Fibroblast of skin of scalp (primary cell): ENCODE measurements at places on chromosomes 7 and 10.

DNA sequence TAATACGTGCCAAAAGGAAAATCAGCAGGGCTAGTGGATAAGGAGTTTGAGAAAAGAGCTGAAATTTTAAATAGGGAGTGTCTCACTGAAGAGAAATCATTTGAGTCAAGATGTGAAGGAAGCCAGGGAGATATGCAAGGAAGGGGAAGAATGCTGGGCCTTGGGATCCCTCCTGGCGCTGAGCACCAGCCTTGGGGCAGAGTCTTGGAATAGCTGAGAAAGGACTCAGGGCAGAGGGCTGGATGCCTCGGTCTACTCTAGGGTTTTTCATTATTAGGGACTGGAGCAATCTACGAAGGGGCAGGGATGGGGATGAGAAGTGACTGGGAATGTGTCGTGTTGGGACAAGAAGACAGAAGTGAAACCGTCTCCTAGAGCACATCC lies 484 bp downstream of the ZWINT start:
- DNase-seq: no peak

- no peak for DNase-seq
Measured at GRCh38 chr7:39461263-39461820, 104.9 kb upstream of the YAE1 start.

GRCh38 chr10:50565301-50566083 lies 58.3 kb downstream of the SGMS1 start:
- no peak for DNase-seq

- no peak for DNase-seq
Measured at GRCh38 chr7:29826530-29826822, 20.2 kb downstream of the WIPF3 start.

DNA sequence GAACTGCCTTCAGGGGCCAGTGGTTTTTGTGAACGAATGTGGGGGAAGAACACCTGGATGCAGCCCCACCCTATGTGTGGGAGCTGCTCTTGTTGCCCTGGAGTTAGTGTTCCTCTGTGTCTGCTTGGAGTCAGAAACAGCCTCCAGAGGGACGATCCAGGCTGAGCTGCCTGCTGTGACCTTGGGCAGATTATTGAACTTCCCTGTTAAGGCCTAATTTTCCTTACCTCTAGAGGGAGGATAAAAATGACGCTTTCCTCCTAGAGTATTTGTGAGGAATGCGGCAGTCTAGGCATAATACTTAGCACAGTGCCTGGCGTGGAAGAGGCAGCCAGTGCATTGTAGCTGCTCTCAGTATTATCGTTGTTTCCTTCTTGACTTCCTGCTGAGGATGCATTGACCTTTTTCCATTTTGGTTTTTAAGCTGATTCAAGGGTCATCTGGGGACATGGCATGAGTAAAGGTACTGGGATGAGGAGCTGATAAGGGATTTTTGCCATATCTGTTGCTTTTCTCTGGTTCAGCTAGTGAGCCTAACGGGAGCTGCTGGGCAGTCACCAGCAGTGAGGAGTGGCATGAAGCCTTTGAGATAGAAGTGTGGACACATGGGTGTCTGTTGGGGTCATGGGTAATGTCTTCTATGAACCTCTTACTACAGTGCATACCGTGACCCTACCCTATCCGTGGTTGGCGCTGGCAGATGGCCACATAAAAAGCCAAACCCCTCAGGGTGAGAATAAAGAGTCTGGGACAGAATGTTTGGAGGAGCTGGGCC lies 6.4 kb downstream of the ZFYVE27 start:
- no peak for DNase-seq

DNA sequence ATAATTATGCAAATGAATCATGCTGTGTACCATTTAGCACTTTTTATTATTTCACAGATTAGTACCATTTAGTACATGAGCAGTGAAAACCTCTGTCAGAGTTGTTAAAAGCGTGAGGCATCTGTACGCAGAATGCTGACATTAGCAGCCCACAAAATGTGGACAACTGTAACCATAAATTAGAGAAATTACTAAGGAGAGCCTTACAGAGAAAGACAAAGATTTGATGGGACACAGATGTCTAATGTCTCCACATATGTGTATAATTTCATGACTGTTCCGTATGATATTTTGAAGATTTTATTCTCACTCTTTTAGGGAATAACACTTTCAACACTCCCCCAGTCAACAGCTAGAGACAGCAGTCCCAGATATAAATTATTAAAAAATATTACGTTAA lies 414.0 kb upstream of the ANKRD30A start:
- no peak for DNase-seq

GRCh38 chr10:132765435-132765834 lies 20.5 kb downstream of the NKX6-2 start:
- DNase-seq: no peak

GRCh38 chr10:62456611-62457101 lies 82.5 kb downstream of the ZNF365 start:
- DNase-seq: peak; percentile 35

- no peak for DNase-seq
Measured at GRCh38 chr10:125980521-125981035, 84.2 kb downstream of the FANK1 start.

GRCh38 chr10:89389254-89389653 lies 3.2 kb upstream of the IFIT1 start:
- DNase-seq: peak; percentile 46

GRCh38 chr10:73465978-73466726 lies 29.7 kb downstream of the PPP3CB start:
- no peak for DNase-seq

- no peak for DNase-seq
Measured at GRCh38 chr7:106365252-106366005, 80.6 kb upstream of the NAMPT start.

- no peak for DNase-seq
Measured at GRCh38 chr7:716222-716621, 10.3 kb upstream of the DNAAF5 start.

DNA sequence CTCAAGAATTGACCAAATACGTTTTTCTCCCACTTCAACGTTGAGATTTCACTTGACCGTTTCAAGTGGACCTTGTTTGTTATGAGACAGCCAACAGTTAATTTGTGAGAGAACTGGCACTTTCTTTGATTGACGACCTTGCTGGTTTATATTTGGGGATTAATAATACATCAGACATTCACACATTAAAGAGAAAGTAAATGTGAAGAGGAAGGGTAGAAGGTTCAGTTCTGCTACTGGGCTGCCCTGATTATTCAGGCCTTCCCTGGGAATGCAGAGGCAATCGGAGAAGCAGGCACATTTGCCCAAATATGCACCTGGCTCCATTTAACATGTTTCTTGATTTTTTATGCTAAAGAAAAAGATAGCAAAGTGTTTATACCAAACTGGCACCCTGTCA lies 114.1 kb downstream of the POU6F2 start:
- no peak for DNase-seq

DNA sequence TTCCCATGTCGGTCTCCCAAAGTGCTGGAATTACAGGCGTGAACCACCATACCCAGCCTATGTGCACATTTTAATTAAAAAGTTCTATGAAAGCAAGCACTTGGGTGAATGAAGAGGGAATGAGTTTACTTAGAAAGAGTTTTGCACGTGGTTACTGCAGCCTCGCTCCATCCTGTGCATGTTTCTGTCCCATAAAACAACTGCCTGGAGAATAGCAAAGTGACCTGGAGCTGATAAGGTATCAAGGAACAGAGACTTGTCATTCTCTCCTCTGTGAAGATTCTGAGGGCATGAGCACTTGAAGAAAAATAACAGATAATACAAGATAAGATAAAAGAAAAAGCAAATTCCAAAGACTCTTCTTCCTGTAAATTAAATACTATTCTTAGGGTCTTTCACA lies 112.2 kb upstream of the JCAD start:
- no peak for DNase-seq

DNA sequence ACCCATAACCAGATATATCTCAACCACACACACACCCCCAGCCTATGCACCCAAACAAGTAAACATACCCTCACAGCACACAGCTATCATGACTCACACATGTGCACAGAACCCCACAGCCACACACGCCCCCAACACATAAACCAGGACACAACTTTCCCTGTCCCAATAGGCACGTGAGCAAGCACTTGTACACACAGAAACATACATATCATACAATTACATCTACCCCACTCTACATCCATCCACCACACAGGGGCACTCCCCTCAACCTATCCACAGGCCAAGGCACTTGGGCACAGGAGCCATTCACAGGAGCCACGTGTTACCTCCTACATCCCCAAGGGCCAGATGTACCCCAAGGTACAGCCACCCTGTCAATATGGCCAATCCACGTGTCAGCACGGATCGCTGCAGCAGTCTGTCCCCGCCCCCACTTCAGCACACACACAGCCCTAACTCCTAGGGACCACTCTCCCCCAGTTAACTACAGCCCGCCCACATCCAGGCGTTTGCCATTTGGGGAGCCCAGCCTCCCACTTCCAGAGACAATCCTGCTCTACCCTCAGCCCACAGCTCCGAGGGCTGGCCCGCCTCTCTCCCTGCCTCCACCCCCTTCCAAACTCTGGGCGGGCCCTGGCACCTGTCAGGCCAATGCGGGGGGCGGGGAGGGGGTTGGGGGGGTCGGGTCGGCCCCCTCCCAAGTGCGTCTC lies 163.5 kb downstream of the SH3PXD2A start:
- no peak for DNase-seq

DNA sequence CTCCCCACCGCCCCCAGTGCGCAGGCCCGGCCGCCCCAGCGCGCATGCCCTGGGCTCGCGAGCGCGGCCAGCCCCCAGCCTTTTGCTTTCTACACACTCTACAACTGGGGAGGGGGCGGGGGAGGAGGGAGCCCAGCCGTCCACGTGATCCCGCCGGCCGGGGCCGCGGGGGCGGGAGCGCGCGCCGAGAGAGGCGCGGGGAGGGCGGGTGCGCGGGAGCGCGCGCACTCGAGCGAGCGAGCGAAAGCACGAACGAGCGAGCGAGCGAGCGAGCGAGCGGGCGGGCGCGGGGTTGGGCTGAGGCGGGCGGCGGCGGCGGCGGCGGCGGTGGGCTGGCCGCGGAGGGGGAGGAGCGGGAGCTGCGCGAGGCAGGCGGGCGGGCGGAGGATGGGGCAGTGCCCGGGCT lies at the start of gene AUTS2:
AUTS2 (plus strand) TSS at position 395 of the 406 bp plus-strand sequence. CDS start 1,179 bp downstream, outside the sequence.
- peak; percentile 96 for DNase-seq

- no peak for DNase-seq
Measured at GRCh38 chr7:100211342-100211780, 8.4 kb upstream of the PVRIG start.

- no peak for DNase-seq
Measured at GRCh38 chr10:9158675-9159074, 1104.2 kb downstream of the GATA3 start.

GRCh38 chr7:153084278-153084677 lies 324.7 kb downstream of the ACTR3B start:
- no peak for DNase-seq

DNA sequence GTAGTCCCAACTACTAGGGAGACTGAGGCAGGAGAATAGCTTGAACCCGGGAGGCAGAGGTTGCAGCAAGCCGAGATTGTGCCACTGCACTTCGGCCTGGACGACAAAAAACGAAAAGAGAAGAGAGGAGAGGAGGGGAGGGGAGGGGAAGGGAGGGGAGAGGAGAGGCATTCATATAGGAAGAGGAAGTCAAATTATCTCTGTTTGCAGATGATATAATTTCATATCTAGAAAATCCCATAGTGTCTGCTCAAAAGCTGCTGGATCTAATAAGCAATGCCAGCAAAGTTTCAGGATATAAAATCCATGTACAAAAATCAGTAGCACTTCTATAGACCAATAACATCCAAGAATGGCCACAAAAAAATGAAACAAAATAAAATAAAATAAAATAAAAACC lies 120.3 kb downstream of the LMBR1 start:
- no peak for DNase-seq

- DNase-seq: no peak
Measured at GRCh38 chr7:70779321-70779720, 352.6 kb upstream of the GALNT17 start.

- DNase-seq: no peak
Measured at GRCh38 chr10:5971886-5972285, 5.5 kb downstream of the IL15RA start.

- no peak for DNase-seq
Measured at GRCh38 chr10:48605786-48606529, 1.1 kb upstream of the ARHGAP22 start.

DNA sequence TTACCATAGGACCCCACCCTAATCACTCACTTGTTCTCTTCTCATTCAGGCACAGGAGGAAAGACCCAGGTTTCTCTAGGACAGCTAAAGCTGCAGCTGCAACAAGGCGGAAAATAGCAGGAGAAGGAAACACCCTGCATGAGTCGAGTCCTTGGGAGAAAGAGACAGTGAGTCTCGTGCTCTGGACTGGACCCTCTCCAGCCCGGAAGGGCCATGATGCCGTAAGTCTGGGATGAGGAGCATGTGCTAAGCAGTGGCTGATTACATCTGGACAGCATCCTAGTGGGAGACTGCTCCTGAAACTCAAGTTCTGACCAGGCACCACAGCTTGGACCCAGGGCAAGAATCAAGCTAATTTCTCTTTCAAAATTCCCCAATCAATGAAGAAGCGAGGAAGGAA lies 39.4 kb downstream of the FBXW4 start:
- no peak for DNase-seq

DNA sequence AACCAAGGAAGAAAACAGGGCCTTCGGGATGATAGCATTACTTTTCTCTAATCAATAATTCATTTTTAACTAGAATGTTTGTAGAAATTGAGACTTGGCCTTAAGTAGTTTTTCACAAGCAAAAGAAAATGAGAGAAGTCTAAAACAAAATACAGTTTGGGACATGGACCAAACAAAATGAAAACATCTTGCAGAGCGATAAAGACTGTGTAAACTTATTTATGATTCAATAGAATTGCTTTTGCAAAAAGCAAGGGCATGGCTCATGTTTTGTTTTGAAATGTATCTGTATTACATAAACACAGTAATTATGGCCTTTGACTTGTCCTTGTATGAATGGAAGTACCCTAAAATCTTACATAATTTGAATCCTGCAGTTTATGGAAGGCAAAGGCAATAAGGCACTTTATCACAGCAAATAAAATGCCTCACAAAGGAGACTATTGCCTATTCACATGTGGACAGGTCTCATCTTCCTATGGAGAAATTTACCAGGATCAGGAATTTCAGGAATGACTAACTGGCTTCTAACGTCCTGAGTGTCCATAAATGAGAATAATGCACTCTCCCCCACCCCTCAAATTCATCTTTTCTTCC lies 295.2 kb downstream of the PTEN start:
- no peak for DNase-seq

DNA sequence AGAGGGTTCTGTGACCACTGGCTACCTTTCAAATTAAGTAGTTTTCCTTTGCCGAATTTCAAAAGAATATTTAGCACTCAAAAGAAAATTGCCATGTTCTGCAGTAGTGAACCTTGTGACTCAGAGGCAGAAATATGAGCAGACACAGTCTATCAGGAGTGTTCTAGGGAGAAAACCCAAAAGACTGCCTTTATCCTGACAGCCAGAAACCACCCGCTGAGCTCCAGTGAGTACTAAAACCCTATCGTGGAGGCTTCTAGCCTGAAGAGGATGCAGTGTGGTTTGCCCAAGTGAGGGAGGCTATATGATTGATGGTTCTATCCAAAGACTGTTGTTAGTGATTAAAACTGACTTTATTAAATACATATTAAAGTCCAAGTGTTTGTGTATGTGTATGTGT lies 21.9 kb downstream of the CHRM2 start:
- DNase-seq: peak; percentile 26
